Epithelial cell of alveolus of lung (primary cell): ENCODE measurements at places on chromosomes 2 and 18. TPM values are rescaled to one million over a fixed set of nuclear protein-coding genes. Genes with fewer than 3 reads are reported as not detected.

Gene CDH20
- total RNA-seq = 0.13 TPM in 1 of 2 replicates, not detected in the other

Gene HIBCH
- total RNA-seq = 5.9 and 6.0 TPM in 2 replicates

Gene RGPD4
- not detected in 2 replicates for total RNA-seq

Gene PLCD4
- total RNA-seq = 0.13 and 9.3 TPM in 2 replicates

Gene CYP27A1
- 13.3 and 30.4 TPM in 2 replicates for total RNA-seq

Gene TDRD15
- total RNA-seq = not detected in 2 replicates

Gene CNDP1
- total RNA-seq = not detected in 2 replicates

Gene DCAF17
- total RNA-seq = 8.8 and 11.3 TPM in 2 replicates
